Activated CD8-positive, alpha-beta memory T cell treated with anti-CD3 and anti-CD28 coated beads, Interleukin-2, amount 10 ng/mL, durations not matched to agents 7 days and 5 days (primary cell): ENCODE measurements at places on chromosomes 7 and 10. TPM values are rescaled to one million over a fixed set of nuclear protein-coding genes. Genes with fewer than 3 reads are reported as not detected.

GRCh38 chr10:100518761-100519241, 860 bp downstream of the SEC31B start:
- peak; percentile 75 for DNase-seq

GRCh38 chr10:109920016-109920415, 3.3 kb downstream of the XPNPEP1 start:
- DNase-seq, result peak; percentile 69

DNA sequence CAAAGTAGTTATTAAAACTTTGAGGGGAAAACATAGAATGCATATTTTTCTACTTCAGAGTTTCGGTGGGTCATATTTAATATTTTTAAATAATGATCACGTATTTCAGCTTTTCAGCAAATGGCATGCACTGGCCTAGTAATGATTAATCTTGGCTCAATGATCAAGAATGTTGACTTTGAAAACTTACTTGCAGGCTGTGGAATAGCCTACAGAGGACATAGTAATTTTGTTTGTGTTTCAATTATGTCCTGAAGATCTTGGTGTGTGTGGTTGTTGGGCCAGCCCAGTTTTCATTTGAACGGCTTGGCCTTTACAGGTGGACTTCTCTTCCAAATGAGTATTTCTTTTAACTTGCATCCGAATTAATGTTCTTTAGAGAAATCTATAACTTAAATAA, 35.1 kb downstream of the ADD3 start:
- no peak for DNase-seq

KAT6B gene
- 32.5 TPM for total RNA-seq
